ENCODE measurements at places on chromosomes 2 and 18. TPM values are rescaled to one million over a fixed set of nuclear protein-coding genes. Genes with fewer than 3 reads are reported as not detected.

AMER3 gene
- total RNA-seq, result 0.59 TPM

TMEM87B gene
- total RNA-seq, result 10.0 TPM

DNA sequence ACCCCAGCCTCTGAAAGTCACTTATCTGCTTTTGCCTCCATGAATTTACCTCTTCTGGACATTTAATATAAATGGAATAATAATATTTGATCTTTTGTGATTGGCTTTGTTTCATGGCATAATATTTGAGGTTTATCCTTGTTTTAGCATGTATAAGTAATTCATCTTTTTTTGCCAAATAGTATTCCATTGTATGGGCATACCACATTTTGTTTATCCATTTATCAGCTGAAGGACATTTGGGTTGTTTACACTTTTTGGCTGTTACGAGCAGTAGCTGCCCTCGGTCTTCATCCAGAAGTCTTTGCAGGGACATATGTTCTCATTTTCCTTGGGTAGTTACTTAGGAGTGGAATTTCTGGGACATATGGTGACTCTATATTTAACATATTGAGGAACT is 53.0 kb upstream of the SMIM21 start:
- DNase-seq, result no peak

- no peak for DNase-seq
Measured at GRCh38 chr2:131034122-131035051, 58.9 kb downstream of the FAM168B start.

- DNase-seq, result no peak
Measured at GRCh38 chr2:150143087-150143536, 344.4 kb downstream of the RND3 start.

DNA sequence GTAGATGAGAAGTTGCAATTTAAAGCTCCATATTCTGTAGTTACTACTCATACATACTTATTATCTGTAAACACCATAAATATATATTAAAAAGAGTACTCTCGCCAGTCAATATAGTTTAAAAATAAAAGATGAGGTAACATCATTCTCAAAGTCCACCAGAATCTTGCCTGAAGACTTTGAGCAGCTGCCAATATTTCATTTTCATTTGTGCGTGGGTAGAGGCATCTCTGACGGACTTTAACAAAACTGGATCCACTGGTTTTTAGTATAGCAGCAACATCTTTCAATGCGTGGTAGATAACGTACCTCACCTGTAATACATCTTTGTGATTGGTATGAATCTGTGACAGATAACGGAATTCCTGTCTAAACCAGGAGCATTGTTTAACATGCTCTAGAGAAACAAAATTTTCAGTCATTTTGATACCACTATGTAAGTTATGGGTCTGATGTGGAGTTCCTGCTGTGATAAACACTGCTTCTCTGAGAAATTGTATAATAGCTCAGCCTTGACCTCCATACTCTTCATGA is 45.0 kb downstream of the WDR75 start:
- no peak for DNase-seq

- DNase-seq, result no peak
Measured at GRCh38 chr18:75454022-75454795, 26.7 kb upstream of the SMIM21 start.

DNA sequence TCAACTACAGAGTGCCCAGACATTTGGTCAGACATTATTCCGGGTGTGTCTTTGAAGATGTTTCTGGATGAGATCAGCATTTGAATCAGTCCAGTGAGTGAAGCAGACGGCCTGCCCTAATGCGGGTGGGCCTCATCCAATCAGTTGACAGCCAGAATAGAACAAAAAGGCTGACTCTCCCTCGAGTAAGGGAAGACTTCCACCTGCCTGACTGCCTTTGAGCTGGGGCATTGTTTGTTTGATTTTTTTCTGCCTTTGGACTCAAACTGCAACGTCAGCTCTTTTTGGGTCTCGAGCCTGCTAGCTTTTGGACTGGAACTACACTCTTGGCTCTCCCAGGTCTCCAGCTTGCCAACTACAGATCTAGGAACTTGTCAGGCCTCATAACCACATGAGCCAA is 111.7 kb upstream of the AGAP1 start:
- DNase-seq, result no peak

All from H9 (cell line).